ENCODE measurements at places on chromosomes 1 and 21. TPM values are rescaled to one million over a fixed set of nuclear protein-coding genes. Genes with fewer than 3 reads are reported as not detected.

Gene PRDM2
- total RNA-seq, result 51.7 TPM

Gene C8A
- not detected for total RNA-seq

Gene CCDC185
- 0.78 TPM for total RNA-seq

Gene LEPROT
- 40.7 TPM for total RNA-seq

Gene UBE2Q1
- total RNA-seq, result 28.3 TPM

Gene DVL1
- 71.4 TPM for total RNA-seq

Gene DISC1
- 4.5 TPM for total RNA-seq

Gene GFI1
- 0.13 TPM for total RNA-seq

Gene ITGB2
- 0.86 TPM for total RNA-seq

Gene FAM151A
- not detected for total RNA-seq

Gene MIXL1
- 0.63 TPM for total RNA-seq

Gene SLC1A7
- total RNA-seq, result 0.32 TPM

Gene MCOLN2
- 1.3 TPM for total RNA-seq

Gene CFHR5
- not detected for total RNA-seq

Gene SMCP
- not detected for total RNA-seq

Gene SLFNL1
- total RNA-seq, result 1.3 TPM

Gene KCNH1
- 5.2 TPM for total RNA-seq

Gene CHI3L1
- total RNA-seq, result 0.38 TPM

Gene DYNLT4
- total RNA-seq, result not detected

Gene B3GALT5
- 1.1 TPM for total RNA-seq

Gene CFHR4
- total RNA-seq, result 0.19 TPM

Gene IL20
- not detected for total RNA-seq

Gene EDARADD
- 2.0 TPM for total RNA-seq

Gene PIP5K1A
- 86.0 TPM for total RNA-seq

Gene NTMT2
- total RNA-seq, result not detected

Gene KRTAP7-1
- not detected for total RNA-seq

Gene C1orf56
- 3.9 TPM for total RNA-seq

Gene RBP7
- 0.62 TPM for total RNA-seq

Gene OLFML2B
- 2.0 TPM for total RNA-seq

Gene NBPF20
- total RNA-seq, result 4.0 TPM

Gene MX2
- total RNA-seq, result 10.0 TPM

Gene ACOT11
- 1.7 TPM for total RNA-seq

Gene EIF2D
- 50.6 TPM for total RNA-seq

Gene RXFP4
- total RNA-seq, result 0.32 TPM

Gene C8B
- 4.1 TPM for total RNA-seq

Gene TGFB2
- 12.8 TPM for total RNA-seq

Gene IGSF3
- total RNA-seq, result 32.5 TPM

Gene RAB3B
- 22.1 TPM for total RNA-seq

Gene GPR3
- total RNA-seq, result 2.4 TPM

Gene F5
- total RNA-seq, result not detected

Gene EXOSC10
- 69.3 TPM for total RNA-seq

Gene PTPRU
- 14.5 TPM for total RNA-seq

Gene UQCRHL
- 4.5 TPM for total RNA-seq

Gene PRDM16
- 0.21 TPM for total RNA-seq

Gene GUCA2A
- not detected for total RNA-seq

Gene ADORA3
- total RNA-seq, result not detected

Gene FAM163A
- total RNA-seq, result 4.8 TPM

Gene TRIM67
- 12.8 TPM for total RNA-seq

Gene E2F2
- total RNA-seq, result 1.4 TPM

Gene SH3D21
- 6.6 TPM for total RNA-seq

Gene MNDA
- not detected for total RNA-seq

Gene ATF6
- 44.2 TPM for total RNA-seq

Gene GRHL3
- total RNA-seq, result 1.0 TPM

Measured in motor neuron (in vitro differentiated cells).